ENCODE measurements at places on chromosomes 7 and 10.

GRCh38 chr7:142865766-142866165, 10.9 kb downstream of the EPHB6 start:
- no peak for DNase-seq

DNA sequence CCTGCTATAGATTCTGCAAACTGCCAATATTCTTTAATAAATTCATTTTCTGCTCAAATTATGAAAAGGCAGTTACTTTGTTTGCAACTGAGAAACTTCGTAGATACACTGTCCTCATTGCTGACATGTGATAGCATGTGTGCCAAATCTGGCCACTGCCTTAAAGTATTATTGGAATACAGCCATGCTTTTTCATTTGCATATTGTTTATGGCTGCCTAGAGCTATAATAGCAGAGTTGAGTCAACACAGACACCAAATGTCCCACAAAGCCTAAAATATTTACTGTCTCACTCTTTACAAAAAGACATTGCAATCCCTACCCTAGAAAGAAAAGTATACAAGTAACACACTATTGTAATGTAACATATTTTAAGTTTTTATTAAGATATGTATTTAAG, 647.4 kb downstream of the XPNPEP1 start:
- no peak for DNase-seq

- no peak for DNase-seq
Observed at GRCh38 chr7:7478569-7478968, 57.1 kb downstream of the COL28A1 start.

DNA sequence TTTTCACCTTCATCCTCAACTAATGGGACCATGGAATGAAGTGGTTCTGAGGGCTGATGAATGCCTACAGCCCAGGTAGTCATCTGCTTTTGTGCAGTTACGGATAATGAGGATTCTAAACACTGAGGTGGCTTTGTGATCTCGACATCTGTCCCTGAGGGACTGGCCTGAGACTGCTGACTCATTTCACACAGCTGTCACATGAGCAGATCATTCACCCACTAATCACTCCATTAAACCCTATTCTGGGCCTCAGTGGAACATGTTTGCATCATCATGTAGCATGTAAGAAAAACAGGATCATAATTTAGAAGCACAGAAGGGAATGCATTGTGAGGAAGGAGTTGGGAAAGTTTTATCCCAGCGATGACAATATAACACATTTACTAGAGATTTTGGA, 79.4 kb upstream of the FEZF1 start:
- DNase-seq = no peak

DNA sequence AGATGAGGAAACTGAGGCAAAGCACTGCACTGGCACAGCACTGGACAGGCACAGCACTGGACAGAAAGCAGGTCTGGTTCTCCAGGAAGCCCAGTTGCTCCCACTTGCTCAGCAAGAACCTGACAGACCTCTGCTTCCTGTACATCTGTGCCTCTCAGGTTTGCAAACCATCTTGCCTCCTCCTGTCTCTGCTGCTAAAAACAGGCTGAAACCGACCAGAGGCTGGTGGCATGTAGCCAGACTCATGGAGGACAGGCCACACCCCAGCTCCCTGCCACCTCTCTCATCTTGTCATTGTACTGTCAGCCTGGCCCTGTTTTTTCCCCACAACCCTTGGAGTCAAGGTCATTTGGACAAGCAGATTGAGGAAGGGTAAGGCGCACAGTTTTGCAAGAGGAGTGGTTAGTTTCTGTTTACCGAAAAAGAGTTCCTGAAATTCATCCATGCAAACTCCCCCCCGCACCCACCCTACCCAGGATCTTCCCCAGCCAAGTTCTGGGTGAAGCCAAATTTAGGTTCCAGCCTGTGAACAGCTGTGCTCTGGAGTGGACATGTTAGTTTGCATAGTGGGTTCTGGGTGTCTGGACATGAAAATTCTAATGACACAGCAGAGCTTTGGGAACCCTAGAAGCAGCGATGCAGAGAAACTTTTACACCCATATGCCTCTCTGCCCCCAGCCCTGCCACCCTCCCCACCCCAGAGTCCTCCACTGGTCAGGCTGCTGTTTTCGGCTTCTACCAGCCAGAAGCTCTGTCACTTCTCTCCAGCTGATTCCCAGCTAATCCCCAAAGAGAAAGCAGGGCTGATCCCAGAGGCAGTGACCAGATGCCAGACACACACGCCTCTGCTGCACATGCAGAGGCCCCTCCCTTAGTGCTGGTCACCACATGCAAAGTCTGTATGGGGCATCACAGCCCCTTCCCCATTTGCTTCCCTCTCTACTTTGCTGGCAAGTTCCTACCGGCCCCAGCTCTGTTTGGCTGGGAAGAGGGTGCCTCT, 8.5 kb upstream of the C10orf105 start:
- DNase-seq = no peak

DNA sequence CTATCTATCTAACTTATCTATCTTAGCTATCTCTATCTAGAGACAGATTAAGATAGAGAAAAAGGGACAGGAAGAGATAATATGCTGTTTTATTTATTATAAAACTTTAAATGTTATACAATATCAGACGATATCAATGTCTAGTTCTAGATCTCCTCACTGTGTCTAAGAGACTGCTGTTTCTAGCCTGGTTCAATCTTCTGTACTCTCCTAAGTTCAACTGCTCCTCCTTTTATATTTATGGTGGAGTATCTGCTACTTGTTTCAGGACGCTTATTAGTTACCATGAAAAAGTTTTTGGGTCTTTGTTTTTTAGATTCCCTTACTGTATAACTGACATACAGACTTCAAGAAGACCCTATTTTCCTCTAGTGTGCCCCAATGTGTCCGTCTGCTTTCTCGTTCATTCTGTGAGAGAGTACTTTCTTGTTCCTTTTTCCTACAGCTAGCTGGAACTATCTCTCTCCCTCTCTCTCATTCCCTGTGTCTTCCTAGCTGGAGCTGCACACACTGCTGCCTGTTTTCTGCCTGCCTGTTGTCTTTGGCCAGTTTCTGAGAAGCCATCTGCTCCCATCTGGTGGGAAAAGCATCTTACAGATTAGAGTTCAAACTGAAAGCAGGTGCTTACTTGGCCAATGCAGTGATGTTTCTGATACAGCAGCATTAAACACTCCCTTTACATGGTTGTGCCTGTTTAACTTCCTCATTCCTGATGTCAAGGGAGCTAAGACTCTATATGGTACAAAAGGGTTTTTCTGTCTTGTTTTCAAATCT, 49.4 kb upstream of the ARL4A start:
- no peak for DNase-seq

- DNase-seq = no peak
Observed at GRCh38 chr10:55750458-55750857, 610.6 kb downstream of the ZWINT start.

DNA sequence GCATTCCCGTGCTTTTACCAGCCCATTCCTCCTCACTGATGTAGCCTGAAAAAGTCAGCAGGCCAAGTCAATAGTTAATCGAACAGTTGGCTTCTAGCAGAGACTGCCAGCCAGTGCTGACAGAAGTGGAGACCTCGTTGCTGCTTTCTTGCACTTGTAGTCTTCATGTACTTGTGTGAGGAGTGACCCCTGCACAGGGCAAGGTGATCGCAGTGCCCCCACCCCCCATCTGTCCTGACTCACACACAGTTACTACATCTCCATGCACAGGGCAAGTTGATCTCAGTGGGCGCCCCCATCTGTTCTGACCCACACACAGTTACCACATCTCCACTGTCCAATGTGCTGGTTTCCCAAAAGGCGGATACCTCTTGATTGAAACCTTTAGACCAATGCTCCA, 34.2 kb downstream of the C10orf71 start:
- DNase-seq = no peak

- no peak for DNase-seq
Observed at GRCh38 chr7:152551304-152552036, 115.7 kb upstream of the KMT2C start.

Measured in activated naive CD4-positive, alpha-beta T cell (primary cell).